ENCODE measurements at places on chromosomes 3 and 15.
A peak's percentile ranks its signal among the peaks of the same experiment; 100 is the strongest.

DNA sequence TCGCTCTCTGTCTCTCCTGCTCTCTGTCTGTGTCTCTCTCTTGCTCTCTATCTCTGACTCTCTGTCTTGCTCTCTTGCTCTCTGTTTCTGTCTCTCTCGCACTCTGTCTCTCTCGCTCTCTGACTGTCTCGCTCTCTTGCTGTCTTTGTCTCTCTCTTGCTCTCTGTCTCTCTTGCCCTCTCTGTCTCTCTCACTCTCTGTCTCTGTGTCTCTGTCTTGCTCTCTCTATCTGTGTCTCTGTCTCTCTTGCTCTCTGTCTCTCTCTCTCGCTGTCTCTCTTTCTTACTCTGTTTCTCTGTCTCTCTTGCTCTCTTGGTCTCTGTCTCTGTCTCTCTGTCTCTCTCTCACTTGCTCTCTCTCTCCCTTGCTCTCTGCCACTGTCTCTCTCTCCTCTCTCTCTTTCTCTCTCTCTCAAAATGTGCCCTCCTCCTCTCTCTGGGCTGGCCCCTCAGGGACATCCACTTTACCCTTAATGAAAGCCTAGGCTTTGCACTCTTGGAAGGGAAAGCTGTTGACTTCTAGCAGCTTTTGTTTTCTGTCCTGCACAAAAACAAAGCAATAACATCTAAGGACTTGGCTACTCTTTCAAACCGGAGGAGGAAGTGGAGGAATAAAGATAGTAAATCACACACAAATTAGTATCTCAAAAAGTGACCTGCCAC is 73.9 kb upstream of the NR2E3 start:
- no peak for DNase-seq

GRCh38 chr15:61227950-61228936 is 859 bp downstream of the RORA start:
- DNase-seq: no peak

DNA sequence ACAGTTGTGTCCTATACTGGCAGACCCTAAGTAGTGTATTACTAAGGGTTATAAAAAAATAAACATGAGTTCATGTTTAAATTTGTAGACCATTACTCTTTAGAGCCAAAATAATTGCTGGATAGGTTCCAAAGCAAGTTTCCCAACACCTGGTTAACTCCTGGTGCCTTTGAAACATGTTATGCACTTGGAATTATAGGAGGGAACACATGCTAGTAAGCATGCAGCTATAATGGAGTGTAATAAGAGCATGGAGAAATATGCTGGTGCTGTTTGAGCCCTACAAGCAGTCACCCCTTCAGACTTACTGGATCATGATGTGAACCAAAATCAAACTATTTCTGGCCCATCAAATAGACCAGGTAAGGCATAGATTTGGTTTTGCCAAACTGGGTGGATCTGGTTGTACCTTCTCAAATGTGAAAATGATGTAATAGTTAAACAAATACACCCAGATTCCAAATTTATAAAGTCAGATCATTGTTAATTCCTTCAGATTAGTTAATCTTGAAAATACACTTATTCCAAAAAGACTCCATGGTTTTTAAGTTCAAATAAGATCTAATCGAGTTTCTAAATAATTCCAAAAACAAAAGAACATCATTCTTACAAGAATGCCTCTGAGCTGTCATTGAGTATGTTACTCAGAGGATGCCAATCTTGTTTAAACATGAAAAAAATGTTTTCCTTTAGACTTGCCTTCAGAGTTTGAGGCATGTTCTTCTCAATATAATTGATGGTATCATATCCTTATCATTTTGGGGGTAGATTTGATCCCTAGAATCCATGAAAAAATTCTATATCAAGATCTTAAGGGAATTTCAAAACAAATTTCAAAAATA is 69.3 kb downstream of the LRRC28 start:
- no peak for DNase-seq

- DNase-seq: peak; percentile 19
Observed at GRCh38 chr15:70299931-70300869, 202.5 kb upstream of the TLE3 start.

- no peak for DNase-seq
Observed at GRCh38 chr3:160919942-160920341, 163.9 kb downstream of the PPM1L start.

DNA sequence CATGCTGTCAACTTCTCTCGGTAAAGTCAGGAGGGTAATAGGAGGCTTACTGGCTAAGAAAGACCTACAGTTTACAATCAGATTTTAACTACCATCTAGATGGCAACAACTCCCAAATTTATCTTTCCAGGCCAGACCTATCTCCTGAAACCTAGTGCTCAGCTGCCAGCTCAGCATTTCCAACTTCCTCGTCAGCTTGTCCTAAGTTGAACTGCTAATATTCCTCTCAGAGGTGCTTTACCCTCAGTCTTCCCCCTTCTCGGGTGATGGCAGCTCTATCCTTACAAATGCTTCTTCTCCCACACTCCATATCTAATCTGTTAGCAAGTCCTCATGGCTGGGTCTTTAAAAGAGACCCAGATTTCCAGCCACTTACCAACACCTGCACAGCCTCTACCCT is 36.9 kb upstream of the UBE2E2 start:
- DNase-seq: no peak

- peak; percentile 52 for DNase-seq
Observed at GRCh38 chr3:119145500-119146167, at the start of gene TEX55. TSS of gene TEX55 (plus strand) at chr3:119146165. CDS start at chr3:119146190, 25 bp downstream.

GRCh38 chr15:36694574-36694973 is 115.1 kb downstream of the CDIN1 start:
- DNase-seq: no peak

All from stimulated activated naive CD4-positive, alpha-beta T cell (primary cell).